ENCODE measurements at places on chromosomes 12 and 14.

DNA sequence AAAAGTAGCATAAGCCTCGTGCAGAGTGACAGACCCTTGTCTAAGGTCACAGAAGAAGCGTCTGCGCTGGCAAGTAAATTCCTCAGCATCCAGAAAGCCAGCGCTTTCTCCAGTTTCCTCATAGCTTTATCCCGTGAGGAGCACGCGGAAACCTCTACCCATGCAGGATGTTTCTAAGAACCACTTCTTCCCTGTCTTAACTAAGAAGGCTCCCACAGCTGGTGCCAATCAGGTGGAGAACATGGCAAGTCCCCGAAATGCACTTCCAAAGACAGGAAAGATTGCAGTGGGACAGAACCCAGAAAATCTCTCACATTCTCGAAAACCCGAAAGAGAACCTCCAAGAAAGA is 968 bp upstream of the ARID4A start:
- no peak for DNase-seq

DNA sequence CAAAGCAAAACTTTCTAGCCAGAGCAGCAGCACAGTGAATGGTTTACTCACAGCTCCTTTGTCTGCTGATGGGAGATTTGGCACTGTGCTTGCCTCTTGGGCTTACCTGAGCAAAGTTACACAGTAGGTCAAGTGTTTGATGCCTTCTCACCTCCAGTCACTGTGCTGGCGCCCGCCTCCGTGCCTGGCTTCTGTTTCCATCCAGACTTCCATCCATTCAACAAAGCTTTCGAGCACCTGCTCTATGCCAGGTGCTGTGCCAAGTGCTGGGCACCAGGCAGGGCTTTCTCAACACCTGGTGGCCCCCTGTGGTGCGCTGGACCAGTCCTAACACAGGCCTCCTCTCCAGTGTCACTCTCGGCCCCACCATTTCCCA is 199.2 kb upstream of the EEA1 start:
- DNase-seq = no peak

DNA sequence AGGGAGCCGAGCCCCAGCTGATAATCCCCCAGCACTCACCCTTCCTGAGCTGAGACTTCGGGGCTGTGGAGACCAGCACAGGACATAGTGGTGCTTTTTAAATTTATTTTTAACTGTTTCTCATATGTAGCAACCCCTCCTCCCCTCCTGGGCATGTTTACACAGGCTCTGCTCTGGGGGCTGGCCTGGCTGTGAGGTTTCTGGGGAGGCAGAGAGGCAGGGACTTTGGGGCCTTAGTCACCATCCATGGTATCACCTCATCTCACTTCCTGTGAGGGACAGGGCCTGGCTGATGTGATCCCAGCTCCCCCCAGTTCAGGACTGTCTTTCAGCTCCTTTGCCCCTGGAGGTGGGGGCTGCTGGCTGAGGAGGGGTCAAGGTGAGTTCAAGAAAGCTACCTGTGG is 20.4 kb downstream of the VASH1 start:
- no peak for DNase-seq

- DNase-seq = peak; percentile 38
Measured at GRCh38 chr12:71871116-71871515, 31.6 kb downstream of the TBC1D15 start.

DNA sequence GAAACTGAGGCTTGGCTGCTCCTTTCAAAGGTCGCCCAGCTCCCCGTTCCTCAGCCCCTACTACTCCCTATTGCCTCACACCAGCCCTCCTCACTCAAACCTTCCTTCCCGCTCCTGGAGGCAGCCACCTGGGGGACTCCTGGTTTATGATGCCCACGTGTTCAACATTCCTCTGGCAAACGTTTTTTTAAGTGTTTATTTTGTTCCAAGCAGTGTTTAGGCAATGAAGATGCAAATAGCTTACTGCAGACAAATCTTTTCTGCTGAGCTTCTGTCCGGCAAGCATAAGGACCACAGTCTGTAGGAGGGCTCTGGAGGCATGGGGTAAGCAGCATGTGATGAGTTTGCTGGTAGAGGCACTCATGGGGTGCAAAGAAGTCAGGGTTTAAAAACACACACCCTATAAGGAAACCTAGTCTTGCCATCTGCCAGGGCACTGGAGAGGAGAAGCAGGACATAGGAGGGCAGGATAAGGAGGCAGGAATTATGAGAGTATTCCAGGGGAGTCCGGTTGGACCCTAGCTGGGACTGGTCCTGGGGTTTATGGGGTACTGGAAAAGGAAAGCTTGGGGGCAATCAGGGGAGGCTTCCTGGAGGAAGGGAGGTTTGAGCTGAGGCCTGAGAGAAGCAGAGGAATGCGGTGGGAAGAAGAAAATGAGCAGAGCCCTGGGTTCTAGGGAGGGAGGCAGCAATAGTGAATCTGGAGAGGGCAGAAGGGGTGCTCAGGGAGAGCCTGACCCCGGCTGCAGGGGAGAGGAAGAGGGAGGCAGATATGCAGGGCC is 123.3 kb downstream of the NCOR2 start:
- no peak for DNase-seq

GRCh38 chr14:66495218-66496098 is 9.3 kb downstream of the CCDC196 start:
- peak; percentile 55 for DNase-seq

GRCh38 chr14:66087231-66087630 is 398.9 kb upstream of the CCDC196 start:
- no peak for DNase-seq

DNA sequence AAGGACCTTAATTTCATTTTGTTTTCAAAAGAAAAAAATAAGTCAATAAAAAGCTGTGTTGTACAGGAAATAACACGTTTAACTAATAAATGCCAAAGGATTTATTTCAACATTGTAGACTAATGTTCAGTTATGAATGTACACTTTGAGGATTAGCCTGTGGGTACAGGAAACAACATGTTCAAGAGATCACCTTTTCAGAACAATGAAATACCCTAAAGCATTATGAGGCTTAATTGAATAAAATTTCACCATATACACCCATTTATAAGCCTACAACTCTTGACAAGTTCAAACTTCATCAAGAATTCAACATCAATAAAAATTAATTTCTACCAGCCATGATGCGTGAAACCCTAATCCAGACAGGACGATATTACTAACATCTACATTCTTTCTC is 56.6 kb upstream of the SLC6A15 start:
- no peak for DNase-seq

- no peak for DNase-seq
Measured at GRCh38 chr14:104732931-104733681, 9.1 kb downstream of the ADSS1 start.

DNA sequence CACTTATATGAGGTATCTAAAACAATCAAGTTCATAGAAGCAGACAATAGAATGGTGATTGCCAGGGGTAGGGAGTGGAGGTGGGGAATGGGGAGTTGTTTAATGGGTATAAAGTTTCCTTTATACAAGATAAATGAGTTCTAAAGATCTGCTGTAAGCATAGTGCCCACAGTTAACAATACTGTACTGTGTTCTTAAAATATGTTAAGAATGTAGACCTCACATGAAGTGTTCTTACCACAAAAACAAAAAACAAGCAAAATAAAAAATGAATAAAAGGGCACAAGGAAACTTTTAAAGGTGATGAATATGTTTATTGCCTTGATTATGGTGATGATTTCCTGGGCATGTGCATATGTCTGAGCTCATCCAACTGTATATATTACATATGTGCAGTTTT is 211.8 kb downstream of the MSRB3 start:
- no peak for DNase-seq

- no peak for DNase-seq
Measured at GRCh38 chr12:94760786-94761185, 110.4 kb upstream of the TMCC3 start.

GRCh38 chr14:37443461-37443860 is 151.6 kb downstream of the FOXA1 start:
- DNase-seq = peak; percentile 15

GRCh38 chr12:9749640-9750039 is 11.1 kb downstream of the CD69 start:
- DNase-seq = no peak

- no peak for DNase-seq
Measured at GRCh38 chr12:85979641-85980040, 105.5 kb downstream of the NTS start.

DNA sequence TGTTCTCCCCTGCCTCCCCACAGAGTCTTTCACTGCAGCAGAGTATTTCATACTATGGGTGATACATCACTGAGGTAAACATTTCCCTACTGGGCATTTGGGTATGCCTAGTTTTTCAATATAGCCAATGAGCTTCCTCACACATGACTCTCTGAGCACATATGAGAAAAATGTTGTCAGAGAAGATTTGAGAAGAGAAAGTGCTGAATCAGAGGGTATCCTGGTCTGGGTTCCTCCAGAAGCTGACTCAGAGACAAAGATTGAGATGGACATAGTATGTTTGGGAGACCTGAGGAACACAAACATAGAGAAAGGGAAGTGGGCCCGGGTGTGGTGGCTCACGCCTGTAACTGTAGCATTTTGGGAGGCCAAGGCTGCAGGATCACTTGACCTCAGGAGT is 12.6 kb downstream of the SLC8B1 start:
- DNase-seq = peak; percentile 77

DNA sequence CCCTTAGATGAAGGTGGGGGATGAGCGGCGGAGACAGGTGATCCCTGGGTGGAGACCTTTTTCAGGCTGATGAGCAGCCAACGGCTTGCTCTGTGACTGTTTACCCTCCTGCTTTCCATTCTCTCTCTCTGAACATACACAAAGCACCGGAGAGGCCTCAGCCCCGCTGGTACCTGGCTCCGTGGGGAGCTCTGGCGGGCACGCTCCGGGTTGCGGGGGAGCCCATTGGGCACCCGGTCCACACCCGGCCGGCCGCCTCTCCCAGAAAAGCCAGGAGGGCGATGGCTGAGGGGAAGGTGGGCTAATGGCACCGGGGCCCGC is 545 bp downstream of the SMARCC2 start:
- DNase-seq = no peak

DNA sequence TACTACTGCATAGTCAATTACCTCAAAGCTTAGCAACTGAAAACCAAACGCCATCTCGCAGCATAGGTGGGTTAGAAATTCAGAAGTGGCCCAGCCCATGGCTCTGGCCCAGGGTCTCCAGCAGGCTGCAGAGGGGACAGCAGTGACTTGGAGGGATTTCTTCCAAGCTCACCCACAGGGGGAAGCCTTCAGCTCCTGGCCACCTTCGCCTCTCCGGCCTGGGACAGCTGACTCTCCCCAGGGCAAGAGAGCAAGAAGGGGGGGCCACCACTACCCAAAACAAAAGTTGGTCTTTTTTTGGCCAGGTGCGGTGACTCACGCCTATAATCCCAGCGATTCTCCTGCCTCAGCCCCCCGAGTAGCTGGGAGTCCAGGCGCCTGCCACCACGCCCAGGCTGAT is 32.2 kb upstream of the ANKRD9 start:
- DNase-seq = no peak

DNA sequence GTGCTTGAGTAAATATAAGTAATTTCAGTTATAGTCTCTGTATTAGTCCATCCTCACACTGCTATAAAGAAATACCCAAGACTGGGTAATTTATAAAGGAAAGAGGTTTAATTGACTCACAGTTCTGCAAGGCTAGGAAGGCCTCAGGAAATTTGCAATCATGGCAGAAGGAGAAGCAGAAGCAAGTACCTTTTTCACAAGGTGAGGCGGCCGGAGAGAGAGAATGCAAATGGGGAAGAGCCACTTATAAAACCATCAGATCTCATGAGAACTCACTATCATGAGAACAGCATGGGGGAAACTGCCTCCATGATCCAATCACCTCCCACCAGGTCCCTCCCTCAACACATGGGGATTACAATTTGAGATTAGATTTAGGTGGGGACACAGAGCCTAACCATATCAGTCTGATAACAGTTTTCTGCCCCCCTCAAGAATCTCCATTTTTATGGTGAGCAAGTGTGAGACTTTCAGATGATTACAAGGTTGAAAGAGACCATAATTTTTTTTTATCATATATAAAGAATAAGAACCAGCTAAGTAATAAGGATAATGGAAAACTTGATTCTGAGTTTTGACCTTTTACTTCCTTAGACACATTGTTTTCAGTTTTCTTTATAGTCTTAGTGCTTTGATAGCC is 35.6 kb downstream of the LEMD3 start:
- no peak for DNase-seq

DNA sequence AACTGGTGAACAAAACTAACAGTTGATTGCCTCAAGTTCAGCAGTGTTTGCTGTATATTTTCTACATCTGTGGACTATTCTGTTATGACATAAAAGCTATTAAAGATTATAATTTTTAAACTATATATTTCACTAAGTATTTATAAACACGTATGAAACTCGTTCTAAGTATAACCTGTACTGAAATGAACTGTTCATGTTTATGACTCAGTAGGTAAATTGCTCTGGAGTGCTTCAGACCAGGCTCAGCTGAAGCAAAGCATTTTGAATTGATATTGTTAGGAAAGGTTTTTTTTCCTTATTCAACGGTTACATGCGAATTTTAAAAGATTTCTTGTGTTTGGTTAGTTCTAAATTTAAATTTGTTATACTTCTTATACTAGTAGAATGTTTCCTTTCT is 151.3 kb downstream of the RAD51B start:
- no peak for DNase-seq

- DNase-seq = no peak
Measured at GRCh38 chr14:75359098-75359497, 68.7 kb upstream of the JDP2 start.

- DNase-seq = no peak
Measured at GRCh38 chr12:128715485-128715884, 108.3 kb downstream of the SLC15A4 start.

DNA sequence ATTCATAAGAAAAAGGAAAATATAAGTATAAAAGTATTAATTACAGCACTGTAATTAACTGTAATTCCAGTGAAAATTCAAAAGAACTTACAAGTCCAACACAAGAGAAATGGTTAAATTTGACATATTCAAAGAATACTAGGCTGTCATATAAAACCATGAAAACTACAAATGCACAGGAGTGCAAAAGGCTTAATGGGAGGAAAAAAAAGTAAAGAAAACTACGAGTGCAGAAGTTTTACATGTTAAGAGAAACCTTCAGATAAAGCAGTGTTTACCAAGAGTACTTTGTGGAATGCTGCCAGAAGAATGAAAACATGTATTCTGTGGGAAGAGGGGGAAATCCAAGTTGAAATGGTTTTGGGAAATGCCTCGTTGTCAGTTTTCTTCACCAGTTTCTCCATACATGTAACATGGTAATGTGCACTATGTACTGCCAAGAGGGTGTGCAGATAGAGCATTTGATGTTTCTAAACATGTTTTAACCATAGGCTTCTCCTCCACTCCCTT is 9.1 kb downstream of the HEATR5A start:
- no peak for DNase-seq

DNA sequence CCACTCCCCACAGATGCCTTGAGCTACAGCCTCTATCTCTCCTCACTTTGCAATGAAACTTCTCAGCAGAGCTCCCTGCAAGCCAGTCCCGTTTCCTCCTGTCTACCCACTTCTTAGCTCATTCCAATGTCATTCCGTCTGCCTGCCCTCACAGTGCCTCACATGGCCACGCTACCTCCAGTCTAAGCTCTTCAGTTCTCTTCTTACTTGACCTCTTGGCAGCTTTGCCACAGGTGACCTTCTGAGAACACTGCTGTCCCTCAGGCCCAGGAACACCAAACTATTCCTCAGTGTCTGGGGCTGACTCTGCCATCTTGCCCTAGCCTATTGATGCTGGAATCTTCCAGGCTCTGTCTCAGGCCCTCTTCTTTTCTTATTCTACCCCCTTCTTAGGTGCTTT is 110.1 kb downstream of the EGLN3 start:
- DNase-seq = no peak

- DNase-seq = no peak
Measured at GRCh38 chr14:101224356-101225156, 321.0 kb upstream of the RTL1 start.

GRCh38 chr12:31326736-31327659 is 1.0 kb upstream of the SINHCAF start:
- DNase-seq = no peak

- DNase-seq = no peak
Measured at GRCh38 chr14:95237958-95238340, 80.6 kb upstream of the DICER1 start.
